Stimulated activated CD4-positive, alpha-beta T cell treated with anti-CD3 and anti-CD28 coated beads, Interleukin-2, amount 100 ng/mL, for 4 hours (primary cell): ENCODE measurements at places on chromosomes 4 and X.

GRCh38 chr4:76212851-76213414 lies 691 bp downstream of the SCARB2 start:
- no peak for DNase-seq

- DNase-seq: no peak
Measured at GRCh38 chr4:155611501-155611900, 55.1 kb upstream of the GUCY1A1 start.

DNA sequence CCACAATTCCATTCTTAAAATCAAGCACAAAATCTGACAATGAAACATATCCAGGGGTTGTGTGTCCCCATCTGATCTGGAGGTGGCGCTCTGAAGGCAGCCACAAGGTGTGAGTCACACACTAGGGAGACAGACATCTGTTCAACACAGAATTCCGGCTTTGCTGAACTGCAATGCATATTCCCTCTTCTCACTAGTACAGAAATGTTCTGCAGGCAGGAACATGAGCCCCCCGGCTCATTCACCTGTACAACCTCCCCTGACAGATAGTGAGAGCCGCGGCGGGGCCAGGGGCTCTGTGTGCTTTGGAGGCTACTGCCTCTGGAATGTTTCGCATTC lies 41.9 kb downstream of the WDR1 start:
- DNase-seq: no peak

GRCh38 chrX:155966876-155967275 lies 30.6 kb upstream of the IL9R start:
- DNase-seq: no peak

DNA sequence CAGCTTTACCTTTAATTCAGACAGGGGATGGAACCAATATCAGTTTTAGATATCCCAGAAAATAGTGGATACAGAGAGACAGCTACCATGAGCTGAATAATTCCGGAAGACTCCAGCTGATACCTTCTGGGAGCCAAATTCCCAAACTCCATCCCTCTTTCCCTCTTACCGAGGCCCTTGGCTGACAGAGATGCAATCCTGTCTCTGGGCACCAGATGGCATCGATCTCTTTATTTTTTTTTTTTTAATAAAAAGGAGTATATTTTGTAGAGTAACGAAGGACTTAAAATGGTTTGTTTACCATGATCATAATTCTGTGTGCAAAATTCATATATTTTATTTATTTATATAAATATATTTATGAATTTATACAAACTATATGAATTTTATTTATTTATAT lies 31.0 kb downstream of the RAB40A start:
- no peak for DNase-seq

- no peak for DNase-seq
Measured at GRCh38 chrX:138856881-138857604, 145.5 kb upstream of the FGF13 start.

- DNase-seq: no peak
Measured at GRCh38 chrX:103431316-103431715, 55.0 kb downstream of the BEX3 start.

DNA sequence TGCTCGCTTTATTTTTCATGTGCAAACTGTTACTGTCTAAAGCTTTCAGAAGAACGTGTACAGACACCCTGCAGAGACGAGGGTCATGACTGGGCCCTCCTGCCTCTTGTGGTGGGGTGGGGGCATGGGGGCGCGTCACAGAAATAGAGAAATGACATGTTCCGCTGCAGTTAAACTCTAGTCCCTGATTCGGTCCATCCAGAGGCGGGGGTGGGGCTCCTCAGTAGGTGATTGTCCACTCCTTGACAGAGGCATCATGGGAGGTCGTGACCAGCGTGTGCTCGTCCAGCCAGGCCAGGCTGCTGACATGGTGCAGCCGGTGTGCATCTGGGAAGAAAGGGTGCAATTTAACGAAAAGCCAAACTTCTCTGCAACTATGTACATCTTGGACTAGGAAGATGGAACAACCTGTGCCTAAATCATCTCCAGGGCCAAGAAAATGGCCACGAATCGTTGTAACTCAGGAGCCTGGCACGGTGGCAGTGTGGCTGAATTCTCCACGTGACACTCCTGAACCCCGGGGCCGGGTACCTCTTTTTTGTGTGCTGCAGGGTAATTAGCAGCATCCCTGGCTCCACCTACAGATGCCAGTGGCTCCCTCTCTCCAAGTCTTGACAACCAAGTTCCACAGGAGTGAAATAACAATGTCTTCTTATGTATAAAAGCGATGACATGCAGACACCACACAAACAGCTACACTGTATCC lies 41.3 kb downstream of the WDR1 start:
- DNase-seq: no peak

- no peak for DNase-seq
Measured at GRCh38 chrX:17017134-17017533, 70.7 kb downstream of the REPS2 start.

GRCh38 chr4:123588631-123589241 lies 192.1 kb downstream of the SPRY1 start:
- no peak for DNase-seq

DNA sequence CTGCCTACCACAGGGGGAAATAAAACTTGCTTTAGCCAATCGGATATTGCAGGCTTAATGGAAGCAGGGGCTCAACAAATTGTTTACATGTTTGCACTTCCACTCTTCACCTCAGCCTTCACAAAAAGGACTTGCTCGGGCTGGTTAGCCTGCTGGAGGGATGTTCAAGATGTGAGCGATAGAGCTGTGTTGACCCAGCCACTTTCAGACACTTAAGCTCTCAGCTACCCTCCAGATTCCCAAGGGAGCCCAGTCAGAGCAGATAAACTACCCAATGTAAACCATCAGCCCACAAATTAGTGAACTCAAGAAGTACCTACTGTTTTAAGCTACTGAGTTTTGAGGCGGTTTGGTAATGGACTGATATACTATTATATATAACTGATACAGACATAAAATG lies 508.4 kb upstream of the FTHL17 start:
- DNase-seq: no peak

DNA sequence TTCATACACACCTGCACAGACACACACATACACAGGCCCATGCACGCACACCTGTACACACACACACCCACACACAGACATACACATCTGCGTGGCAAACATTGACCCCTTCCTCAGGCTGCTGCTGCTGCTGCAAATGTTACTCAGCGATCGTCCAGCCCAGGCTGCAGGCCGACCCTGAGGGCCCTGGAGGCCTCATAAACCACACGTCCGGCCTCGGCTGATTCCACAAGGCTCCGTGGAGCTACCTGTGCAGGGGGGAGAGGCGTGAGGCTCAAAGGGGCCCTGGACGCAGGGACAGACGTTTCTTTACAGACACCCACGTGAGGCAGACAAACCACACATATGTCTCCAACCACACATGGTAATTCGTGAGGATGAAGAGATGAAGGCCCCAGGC lies 53.9 kb upstream of the PPP2R3B start:
- DNase-seq: no peak

DNA sequence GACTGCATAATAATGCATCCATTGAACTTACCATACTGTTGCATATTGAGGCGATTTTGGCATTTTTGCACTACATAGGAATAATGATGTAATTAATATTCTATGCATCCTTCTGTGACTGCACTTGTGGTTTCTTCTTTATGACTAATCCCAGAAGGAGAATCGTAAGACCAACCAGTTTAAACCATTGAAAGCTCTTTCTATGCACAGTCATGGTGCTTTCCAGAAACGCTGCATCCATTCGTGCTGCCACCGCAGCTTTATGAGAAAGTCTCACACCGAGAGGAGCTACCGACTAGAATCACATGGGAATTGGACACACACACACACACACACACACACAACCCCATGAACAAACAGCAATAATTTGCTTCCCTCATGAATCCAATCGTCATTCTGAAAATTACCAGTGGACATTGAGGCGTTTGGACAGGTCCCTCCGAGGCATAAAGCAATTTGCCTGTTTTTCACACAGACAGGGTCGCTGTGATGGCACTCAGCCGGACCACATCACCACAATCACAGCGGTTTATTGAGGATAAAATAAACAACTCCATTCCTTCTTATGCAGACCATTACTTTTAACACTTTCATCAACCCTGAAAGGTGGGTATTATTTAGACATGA lies 64.2 kb downstream of the PACRGL start:
- DNase-seq: no peak

GRCh38 chr4:42080306-42080705 lies 72.1 kb downstream of the BEND4 start:
- no peak for DNase-seq

DNA sequence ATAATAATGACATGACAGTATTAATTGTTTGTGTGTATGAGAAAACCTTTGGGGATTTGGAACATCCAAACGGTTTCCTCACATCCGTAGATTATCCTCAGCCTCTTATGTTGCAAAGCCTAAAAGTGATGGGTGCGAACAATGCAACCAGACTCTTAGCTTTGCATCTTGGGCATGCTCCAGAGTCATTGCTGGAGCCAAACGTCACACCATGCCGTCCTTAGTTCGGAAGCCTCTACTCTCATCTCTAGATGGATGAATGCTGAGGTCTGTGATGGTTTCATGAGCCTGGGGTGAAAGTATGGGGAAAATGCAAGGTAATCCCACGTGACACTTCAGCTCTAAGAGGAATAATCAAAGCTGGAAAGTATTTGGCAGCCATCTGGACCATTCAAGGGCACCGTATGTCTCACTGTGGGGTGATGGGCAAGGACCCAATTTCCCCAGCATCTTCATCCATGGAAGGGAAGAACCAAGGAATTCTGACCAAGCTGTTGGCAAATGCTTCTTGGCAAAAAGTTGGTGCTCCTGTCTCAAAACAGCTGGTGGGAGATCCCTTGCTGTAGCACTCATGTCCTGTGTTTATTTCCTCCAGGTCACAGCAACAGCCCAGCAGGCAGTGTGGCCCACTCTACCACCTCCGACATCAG lies 6.3 kb upstream of the RTL5 start:
- no peak for DNase-seq

- DNase-seq: no peak
Measured at GRCh38 chrX:1062351-1062750, 150.1 kb downstream of the CRLF2 start.

GRCh38 chr4:188091-188490 lies 63.8 kb downstream of the ZNF718 start:
- DNase-seq: no peak

- no peak for DNase-seq
Measured at GRCh38 chrX:11666164-11666563, 444 bp upstream of the ARHGAP6 start.

DNA sequence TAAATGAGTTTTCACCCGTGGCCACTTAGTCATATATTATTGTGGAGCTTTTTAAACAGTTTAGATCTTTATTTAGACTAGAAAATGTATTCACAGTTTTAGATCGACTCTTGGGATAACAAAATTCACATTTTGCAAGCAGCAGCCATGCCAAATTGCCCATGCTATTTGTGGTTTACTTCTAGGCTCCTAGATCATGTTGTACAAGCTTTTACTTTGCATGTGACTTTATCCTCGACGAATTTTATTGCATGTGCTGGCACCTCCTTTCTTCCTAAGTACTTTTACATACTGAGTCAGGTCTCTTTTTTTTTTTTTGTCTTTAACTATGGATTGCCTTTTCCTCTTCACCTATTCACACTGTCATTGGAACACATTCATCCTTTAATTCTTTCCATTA lies 23.2 kb downstream of the BBS12 start:
- DNase-seq: no peak

- DNase-seq: no peak
Measured at GRCh38 chr4:81738891-81739290, 267.2 kb upstream of the RASGEF1B start.

GRCh38 chrX:46627711-46628419 lies 54.3 kb downstream of the CHST7 start:
- no peak for DNase-seq

- no peak for DNase-seq
Measured at GRCh38 chrX:18889346-18890048, 94.4 kb downstream of the PHKA2 start.

DNA sequence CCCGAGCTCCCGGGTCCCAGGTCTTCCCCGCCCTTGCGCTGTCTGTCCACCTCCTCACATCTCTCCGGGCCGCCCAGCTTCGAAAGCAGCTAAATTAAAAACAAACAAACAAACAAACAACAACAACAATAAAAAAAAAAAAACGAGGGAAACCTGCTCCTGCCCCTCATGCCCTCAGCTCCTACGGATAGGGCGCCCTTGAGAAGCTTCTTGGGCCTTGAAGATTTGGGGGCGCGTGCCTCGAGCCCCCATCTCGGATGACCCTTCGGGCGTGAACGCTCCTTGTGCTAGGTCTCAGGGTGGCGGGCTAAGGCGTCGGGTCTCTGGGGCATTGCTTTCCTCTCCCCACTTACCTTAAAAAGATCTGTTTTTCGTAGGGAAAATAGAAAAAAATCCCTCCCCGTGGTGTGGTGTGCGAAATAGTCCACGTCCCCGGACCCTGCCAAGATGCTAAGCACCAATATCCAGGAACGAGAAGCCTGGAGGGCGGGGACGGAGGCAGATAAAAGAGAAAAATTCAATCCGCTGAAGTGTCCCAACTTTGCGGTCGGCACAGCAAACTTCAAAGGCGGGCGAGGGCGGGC lies 603 bp downstream of the NDNF start:
- DNase-seq: no peak

- DNase-seq: no peak
Measured at GRCh38 chr4:187942968-187943367, 52.6 kb upstream of the ZFP42 start.
